IPS DF 19.7 (cell line): ENCODE measurements at places on chromosomes 4 and X.

- peak; percentile 17 for DNase-seq
Measured at GRCh38 chr4:163048447-163048846, 118.2 kb downstream of the NAF1 start.

DNA sequence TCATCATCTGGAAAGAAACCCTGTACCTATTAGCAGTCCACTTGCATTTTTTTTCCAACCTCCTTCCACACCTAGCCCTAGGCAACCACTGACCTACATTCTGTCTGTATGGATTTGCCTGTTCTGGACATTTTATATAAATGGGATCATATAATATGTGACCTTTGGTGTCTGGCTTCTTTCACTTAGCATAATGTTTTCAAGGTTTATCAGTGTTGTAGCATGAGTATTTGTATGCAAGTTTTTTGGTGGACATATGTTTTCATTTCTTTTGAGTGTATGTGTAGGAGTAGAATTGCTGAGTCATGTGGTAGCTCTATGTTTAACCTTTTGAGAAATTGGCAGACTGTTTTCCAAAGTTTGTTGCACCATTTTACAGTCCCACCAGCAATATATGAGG is 198.6 kb downstream of the CEP135 start:
- DNase-seq: no peak

- DNase-seq: no peak
Measured at GRCh38 chr4:101774807-101775206, 15.7 kb upstream of the BANK1 start.

DNA sequence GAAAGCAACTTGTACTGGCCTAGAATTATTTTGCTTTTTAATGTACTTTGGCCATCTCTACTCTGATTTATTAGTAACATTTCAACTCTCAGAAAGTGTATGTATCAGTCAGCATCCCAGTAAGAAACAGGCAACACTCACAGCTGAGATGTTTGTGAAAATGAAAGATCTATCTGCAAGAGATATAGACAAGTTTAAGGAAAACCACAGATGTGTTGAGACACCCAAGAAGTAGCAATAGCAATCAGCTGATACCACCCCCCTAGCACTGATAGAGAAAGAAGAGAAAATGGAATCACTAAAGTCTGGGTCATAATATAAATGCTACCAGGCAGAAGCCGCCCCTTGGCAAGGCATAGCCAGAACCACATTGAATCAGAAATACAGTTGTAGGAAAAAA is 372.0 kb downstream of the ARAP2 start:
- no peak for DNase-seq

- no peak for DNase-seq
Measured at GRCh38 chrX:55056820-55057674, 17.8 kb upstream of the PAGE2B start.

DNA sequence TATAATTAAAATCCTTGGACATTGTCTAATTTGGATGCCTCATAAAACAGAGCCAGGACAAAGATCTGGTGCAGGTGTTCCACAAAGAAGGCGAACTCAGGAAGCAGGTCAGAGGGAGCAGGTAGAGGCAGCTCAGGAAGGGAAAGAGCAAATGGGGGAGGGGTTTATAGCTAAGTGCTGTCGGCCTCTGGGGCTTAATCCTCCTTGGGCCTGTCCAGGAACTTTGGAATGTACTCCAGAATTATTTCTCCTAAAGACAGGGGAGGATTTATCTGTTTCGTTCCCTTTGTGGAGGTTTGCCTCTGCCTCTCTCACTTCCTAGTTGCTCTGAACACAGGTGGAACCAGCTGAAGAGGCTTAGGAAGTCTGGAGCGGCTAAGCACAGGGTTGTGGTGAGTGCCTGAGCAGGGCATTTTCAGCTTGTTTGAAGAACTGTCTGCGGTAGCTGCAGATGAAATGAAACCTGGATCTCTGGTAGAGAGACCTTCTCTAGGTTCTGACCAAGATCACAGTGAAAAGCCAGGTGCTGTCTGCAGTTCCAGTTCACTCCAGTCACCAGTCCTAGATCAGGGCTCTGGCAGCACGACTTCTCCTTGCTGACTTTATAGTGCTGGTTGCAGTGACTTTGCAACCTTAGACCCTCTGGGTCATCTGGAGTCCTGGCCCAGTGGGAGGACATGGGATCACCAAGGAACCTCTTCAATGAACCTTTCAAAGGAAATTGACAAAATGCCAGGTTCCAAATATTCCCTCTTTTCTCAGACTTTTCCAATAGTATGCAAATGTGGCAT is 519.2 kb downstream of the PCDH10 start:
- no peak for DNase-seq
